Stimulated activated CD8-positive, alpha-beta memory T cell treated with anti-CD3 and anti-CD28 coated beads, Interleukin-4, amount 100 ng/mL, for 48 hours (primary cell): ENCODE measurements at places on chromosomes 7 and 10.
A peak's percentile ranks its signal among the peaks of the same experiment; 100 is the strongest.

GRCh38 chr7:44313621-44314031, 11.8 kb downstream of the CAMK2B start:
- peak; percentile 7 for DNase-seq

- DNase-seq: no peak
These were observed 15.4 kb upstream of the GRB10 start for GRCh38 chr7:50798126-50798525.

DNA sequence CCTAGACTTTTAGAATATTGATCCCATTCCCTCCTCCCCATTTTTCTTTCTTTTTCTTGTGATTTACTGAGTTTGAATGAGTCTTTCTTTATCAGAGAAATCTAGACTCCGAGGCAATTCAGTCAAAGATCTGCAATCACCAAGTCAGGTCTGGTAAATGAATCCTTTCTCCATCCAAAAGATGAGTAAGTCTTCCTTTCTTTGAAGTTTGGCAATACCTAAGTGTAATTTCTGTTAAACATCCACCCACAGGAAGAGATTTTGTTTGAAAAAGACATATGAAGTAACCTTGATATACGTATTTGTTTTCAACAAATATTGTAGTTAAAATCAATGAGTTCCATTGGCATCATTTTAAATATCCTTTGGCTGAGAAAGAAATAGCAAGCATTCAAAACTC, 58.3 kb downstream of the SLC39A12 start:
- DNase-seq: no peak

DNA sequence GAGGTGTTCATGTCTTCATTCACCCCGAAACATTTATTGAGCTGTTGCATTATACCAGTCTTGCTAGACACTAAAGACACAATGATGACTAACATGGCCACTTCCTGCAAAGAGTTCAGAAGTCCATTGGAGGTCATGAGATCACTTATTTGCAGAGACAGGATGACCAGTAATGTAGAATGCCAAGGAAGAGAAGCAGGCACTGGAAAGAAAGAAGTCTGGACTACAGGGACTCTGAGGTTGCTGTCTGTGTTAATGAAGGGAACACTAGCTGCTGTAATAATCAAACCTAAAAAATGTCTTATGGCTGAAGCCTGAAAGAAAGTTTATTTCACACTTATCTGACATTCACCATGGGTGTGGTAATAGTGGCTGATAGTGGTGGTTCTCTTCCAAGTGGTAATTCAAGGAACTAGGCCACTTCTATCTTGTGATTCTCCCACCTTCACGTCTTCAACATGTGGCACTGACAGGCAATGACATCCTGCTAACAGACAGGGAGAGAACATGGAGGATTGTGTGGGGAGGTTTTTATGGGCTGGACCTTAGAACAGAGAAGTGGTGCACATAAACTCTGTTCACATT, 89.2 kb upstream of the MKLN1 start:
- DNase-seq: no peak

- no peak for DNase-seq
These were observed 43.6 kb downstream of the LHFPL3 start for GRCh38 chr7:104371980-104372357.

DNA sequence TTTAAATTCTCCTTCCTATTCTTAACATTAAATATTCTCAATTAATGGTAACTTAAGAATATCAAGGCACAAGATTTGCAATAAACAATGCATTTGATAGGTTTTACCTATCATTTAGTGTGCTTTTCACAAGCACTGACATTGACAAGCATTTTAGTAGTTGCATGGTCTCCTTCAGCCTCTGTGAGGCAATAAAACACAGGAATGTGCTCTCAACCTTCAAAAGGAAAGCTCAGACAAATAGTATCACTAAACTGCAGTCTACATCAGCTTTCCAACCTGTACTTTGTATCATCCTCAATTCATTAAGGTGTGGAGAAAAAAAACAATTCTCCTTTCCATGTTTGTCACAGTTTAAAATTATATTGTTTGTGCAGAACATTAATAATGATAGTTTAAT, 51.1 kb upstream of the TSPAN13 start:
- DNase-seq: no peak

- DNase-seq: no peak
These were observed 140.5 kb downstream of the TWIST1 start for GRCh38 chr7:18976715-18977471.

DNA sequence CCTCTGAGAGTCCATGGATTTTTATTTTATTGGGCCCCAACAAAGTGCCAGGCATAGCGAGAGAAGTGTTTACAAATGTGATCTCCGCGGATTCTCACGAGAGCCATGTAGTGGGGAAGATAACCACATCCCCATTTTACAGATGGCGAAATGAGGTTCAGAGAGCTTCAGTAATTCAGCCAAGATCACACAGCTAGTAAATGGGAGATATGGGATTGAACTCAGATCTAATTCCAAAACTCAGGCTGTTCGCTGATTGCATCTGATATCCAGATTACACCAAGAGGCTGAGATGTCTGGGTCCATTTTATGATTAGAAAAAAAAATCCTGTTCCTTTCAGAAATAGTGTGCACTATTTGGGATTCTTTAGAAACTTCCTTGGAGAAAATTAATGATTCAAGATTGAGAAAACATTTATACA, 1.3 kb downstream of the FAS start:
- DNase-seq: no peak

GRCh38 chr10:15426558-15426957, 55.5 kb upstream of the FAM171A1 start:
- no peak for DNase-seq

- DNase-seq: no peak
These were observed 7.1 kb downstream of the FOXK1 start for GRCh38 chr7:4689151-4689550.

GRCh38 chr10:33227489-33227888, 107.0 kb downstream of the NRP1 start:
- no peak for DNase-seq

DNA sequence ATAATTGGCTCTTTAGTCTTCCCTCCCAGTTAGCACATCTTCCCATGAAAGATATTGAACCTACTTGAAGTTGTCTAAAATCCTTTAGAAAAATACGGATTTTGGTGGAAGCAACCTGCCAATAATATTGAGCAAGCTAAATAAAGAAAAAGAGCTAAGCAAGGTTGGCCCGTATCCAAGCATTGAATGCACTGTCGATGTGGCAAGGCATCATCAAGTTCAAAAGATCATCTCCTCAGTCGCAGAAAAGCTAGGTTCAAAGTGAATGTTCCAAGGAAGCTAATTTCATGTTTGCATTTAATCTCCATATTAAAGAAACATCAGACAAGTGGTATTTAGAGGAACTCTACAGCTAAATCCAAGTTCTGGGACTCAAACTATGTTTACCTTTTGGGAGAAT, 206.0 kb downstream of the MTERF1 start:
- no peak for DNase-seq

- no peak for DNase-seq
These were observed 48.4 kb upstream of the ARHGAP21 start for GRCh38 chr10:24771943-24772694.

DNA sequence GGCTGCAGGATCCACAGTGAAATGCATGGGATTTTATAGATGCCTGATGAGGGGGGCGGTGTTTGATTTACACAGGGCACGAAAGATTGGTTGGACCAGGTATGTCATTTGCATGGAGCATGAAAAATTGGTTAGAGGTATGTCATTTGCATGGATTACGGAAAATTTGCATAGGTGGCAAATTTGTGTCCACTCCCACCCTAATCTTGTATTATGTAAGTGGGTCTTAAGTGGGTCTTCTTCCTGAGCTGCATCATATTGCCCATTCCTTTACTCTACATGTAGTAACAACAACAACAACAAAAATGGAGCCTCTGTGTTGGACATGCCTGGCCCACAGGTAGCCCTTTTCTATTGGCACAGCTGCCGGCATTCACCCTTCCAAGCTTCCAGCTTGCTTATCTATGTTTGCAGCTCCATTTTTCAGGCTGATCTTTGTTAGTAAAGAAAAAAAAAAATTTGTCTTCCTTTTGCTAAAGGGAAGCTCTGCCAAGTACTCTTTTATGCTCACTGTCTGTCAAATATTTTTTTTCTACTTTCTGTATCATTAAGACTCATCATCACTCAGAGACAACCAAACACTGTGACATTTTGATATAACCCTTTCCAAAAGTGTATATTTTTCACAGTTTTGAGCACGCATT, 10.3 kb upstream of the ZNF273 start:
- no peak for DNase-seq

GRCh38 chr10:61000769-61001730, 57.1 kb upstream of the RHOBTB1 start:
- DNase-seq: no peak

- no peak for DNase-seq
These were observed 15.6 kb downstream of the RGS10 start for GRCh38 chr10:119526621-119527592.

GRCh38 chr10:35336921-35337823, 863 bp downstream of the CCNY start:
- DNase-seq: peak; percentile 50

DNA sequence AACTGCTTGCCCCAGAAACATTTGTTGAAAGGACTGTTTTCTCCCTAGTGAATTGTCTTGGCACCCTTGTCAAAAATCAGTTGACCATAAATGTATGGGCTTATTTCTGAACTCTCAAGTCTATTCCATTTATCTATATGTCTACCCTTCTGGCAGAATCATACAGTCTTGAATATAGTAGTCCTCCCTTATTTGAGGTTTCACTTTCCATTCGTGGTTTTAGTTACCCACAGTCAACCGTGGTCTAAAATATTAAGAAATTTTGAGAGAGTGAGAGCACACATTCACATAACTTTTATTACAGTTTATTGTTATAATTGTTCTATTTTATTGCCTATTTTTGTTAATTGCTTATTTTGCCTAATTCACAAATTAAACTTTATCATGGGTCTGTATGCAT, 17.4 kb upstream of the CEP41 start:
- DNase-seq: no peak

DNA sequence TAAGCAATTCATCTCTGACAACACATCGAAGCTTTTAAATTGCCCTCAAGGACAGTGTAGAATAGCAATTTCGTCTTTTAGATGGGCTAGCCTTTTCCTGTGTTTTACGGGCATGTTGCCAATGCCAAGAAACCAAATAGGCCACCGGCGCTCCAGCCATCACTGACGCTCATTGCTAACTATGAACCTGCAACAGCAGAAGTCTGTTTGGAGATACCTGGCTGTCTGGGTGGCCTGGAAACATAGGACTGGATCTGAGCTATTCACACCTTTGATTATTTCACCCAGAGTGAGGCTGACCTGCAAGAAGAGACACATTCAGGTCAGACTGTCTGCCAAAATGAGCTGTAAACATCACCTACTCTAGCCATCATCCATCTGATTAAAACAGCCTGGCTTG, 12.0 kb downstream of the KPNA7 start:
- DNase-seq: no peak

DNA sequence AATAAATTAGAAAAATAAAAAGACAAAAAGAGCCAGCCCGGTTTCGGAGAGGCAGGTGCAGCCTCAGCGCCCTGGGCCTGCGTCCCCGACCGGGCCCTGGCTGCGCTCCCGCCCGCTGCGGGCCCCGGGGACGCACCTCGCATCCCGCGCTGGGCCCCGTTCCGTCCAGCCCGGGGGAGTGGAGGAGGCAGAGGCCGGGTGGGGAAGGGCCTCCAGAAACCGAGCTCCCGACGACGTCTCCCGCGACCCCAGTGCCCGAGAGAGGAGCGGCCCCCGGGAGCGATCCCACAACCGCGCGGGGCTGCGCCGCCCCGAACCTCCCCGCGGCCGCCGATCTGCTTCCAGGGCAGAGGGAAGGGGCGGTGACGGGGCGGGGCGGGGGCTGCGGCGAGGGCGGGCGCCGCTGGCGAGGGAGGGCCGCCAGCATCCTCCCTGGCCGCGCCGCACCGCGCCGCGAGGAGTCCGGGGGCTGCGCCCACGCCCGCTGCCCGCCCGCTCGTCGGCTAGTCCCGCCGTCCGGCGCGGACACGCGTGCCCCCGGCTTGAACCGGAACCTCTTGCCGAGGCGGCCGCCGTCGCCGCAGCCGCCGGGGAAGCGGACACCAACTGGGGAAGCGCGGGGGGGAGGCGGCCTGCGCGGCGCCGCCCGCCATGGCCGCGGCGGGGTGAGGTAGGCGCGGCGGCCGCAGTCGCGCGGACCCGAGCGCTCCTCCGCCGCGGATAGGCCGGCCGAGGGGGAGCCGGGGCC, at the start of gene CCNY:
TSS of gene CCNY (plus strand) at position 426 of the 748 bp plus-strand sequence. CDS start 545 bp downstream, outside the sequence.
- DNase-seq: peak; percentile 84
